ENCODE measurements at places on chromosomes 16 and 17.

DNA sequence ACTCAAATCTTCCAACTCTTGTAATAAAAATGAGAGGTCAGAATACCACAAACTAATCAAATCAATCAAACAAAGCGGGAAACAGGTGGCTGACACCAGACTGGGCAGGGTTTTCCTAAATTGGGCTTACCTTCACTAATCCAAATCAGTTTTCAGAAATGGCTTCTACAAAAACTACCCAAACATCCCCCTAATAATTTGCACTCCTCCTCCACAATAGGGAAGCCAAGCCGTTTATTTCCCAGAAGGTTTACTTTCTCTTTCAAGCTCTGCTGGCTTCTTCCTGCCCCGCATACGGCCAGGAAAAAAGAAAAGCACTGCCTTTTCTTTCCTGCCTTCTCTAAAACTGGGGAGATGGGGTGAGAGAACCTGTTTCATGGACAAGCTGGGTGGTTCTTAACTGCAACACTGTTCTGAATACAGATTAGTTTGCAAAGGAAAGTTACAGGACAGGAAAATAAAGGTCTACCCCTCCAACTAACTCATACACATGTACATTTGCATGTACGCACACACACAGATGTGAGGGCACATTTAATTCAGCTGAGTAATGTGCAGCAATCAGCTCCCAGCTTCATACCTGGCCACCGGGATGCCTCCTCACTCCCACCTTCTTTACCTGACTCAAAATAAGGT is 9.2 kb downstream of the STAT3 start:
- DNase-seq, result no peak

DNA sequence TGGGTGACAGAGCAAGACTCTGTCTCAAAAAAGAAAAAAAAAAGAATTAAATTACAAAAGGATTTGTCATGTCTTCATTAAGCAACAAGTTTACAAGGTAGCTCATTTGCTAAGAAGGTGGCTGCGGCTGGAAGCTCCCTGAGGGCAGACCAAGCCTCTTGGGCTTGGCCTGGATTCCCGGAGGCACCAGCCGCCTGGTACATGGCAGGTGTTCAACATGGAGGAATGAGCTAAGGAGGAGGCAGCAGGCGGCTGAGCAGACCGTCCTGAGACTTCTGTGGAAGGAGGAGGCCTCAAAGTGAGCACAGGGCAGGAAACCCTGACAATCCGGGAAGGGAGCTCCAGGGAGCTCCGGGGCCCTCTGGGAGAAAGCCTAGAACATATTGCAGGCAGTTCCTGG is 3.2 kb upstream of the MYLK3 start:
- DNase-seq, result no peak

DNA sequence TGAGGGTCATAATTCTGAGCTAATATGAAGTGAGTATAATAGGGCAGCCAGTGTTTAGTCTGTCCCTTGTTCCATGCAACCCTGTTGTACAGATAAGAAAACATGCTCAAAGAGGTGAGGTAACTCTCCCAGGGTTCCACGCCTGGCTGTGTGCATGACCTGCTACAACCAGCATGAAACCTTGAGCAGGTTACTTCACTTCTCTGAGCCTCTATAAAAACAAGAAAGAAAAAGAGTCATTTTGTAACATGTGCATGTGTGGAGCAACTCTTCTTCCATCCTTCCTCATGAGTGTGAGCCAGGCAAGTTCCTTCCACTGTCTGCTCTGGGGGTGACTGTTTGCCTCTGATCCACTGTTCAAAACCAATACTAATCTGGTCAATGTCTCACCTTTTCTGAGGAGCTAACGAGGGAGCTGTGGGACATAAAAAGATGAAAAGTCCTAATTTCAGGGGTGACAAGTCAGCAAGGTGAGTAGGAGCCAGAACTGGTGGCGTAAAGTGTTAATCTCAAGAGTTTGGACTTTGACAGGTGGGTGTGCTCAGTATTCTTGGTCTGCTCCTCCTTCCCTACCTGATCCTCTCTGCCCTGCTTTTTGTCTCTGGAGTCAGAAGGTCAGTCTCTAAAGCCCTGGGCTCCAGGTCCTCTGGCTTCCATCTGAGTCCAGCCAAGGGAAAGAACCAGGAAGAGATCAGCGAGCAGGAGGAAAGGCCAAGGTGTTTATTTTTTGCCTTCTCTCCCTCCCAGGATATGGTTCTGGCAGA is 21.5 kb downstream of the GFOD2 start:
- DNase-seq, result no peak

DNA sequence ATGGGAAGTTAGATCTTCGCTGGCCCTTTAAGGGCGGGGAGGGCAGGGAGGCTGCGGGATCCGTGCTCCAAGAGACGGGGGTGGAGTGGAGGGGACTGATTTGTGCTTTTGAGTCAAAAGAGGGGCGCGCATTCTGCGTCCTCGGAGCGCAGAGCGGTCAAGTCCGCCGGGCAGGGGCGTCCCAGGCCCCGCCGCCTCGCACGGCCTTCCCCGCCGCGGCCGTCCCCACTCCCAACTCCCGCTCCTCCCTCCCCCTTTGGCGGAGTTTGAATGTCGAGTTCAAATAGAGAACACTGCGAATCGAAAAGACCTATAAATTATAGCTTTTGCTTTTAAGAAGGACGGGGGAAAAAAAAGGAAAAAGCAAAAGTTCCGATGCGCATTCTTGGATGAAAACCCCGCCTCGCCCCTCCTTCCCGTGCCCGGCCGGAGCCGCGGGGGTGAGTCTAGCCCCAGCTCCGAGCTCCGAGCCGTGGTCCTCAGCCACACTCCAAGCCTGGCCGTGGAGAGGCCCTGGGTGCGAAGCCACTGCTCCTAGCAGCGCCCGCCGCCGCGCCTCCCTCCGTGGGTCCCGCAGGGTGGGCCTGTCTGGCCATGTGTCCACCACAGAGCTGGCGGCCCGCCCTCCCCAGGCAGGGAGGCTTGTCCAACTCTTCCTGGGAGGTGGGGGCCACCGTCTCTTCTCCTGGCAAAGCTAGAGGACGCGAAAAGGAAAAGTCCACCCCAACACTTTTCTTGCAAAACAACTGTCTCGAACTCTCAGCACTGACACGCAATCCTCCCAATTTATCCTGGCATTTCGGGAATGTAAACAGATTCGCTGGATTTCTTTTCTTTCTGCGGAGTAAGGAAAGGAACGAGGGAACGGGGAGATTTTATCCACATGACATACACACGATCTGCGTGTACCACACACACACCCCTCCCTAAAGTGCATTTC is 3.6 kb downstream of the CBX8 start:
- no peak for DNase-seq

GRCh38 chr17:80431246-80432195 is 16.6 kb downstream of the ENDOV start:
- no peak for DNase-seq
